Fibroblast of skin of abdomen (primary cell): ENCODE measurements at places on chromosomes 11 and 22.

DNA sequence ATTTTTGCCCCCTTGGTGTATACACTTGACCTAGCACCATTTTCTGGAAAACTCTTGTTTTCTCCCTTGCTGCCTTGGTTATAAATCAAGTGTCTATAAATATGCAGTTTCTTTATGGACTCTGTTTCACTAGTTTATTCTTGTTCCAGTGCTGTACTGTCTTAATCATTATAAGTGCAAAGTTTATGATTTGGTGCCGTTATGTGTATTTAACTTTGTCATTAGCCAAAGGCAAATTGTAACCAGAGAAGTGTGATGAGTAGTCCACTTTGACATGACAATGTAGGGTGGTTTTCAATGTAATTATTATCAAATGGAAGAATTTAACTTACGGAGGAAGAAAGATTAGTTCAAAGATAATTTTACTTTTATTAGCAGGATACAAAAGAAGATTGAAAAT, 40.3 kb downstream of the SPECC1L start:
- no peak for DNase-seq

GRCh38 chr11:10385696-10386095, 69.4 kb upstream of the AMPD3 start:
- DNase-seq: no peak

- no peak for DNase-seq
These were observed 43.1 kb upstream of the DEUP1 start for GRCh38 chr11:93287434-93287833.

- peak; percentile 100 for DNase-seq
These were observed at the start of gene YIF1A for GRCh38 chr11:66288671-66289547. Gene YIF1A (minus strand): TSS chr11:66289143. CDS start chr11:66288985, 158 bp downstream.
